Naive thymus-derived CD8-positive, alpha-beta T cell (primary cell): ENCODE measurements at places on chromosomes 16 and 17. TPM values are rescaled to one million over a fixed set of nuclear protein-coding genes. Genes with fewer than 3 reads are reported as not detected.
A peak's percentile ranks its signal among the peaks of the same experiment; 100 is the strongest.

DNA sequence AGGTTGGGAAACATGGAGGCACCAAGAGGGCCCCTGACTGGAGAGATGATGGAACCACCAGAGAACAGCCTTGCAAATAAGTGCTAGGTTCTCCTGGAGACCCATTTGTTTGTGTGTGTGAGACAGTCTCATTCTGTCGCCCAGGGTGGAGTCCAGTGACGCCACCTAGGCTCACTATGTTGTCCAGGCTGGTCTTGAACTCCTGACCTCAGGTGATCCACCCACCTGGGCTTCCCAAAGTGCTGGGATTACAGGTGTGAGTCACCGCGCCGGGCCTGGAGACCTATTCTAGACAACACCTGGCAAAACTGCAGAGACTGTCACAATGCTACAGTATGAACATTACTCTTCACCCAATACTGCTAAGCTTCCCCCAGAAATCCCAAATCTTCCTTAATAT, 1.5 kb downstream of the NPLOC4 start:
- DNase-seq: no peak

GRCh38 chr16:47511882-47512281, 50.8 kb downstream of the PHKB start:
- no peak for DNase-seq

GRCh38 chr16:16006650-16007049, 57.2 kb downstream of the ABCC1 start:
- DNase-seq: no peak

DNA sequence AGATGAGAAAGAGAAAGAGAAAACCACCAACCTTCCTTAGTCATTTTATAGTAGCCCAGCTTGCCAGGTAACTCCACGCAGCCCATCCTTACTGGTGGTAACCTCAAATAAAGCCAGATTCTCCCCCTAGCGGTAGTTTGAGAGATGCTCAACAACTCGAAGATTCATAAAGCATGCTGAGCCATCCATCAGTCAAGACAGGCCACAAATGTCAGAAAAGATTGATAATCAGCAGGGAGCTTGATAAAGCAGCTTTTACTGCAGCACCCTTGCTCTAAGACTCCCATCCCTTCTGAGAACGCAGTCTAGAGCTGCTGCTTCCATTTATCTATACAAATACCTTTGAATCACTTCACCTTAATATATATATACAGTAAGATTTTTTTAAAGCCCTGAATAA, 451.5 kb upstream of the HSBP1 start:
- no peak for DNase-seq

GRCh38 chr17:17420082-17420481, 56.7 kb upstream of the MED9 start:
- DNase-seq: no peak

DNA sequence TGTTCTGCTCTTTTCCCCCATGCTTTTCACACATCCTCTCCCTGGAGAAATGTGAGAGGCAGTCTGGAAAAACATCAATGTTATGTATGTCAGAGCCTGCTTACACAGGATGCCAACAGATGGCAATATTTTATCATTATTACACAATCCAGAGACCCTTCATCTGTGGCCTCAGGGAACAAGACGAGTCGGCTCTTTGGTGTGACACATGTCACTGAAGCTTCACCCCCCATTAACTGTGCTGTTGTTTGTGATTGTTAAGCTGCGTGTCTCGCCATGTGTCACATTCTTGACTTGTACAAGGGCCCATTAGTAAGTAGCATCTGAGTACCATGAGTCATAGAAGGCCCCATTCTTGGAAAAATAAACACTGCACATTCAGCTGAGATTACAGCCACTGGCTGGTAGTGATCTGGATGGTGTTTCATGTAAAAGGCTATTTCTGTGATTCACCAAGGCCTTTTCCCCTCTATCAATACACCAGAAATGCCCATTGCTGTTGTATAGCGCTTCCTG, 682.1 kb upstream of the SOX9 start:
- DNase-seq: no peak

DNA sequence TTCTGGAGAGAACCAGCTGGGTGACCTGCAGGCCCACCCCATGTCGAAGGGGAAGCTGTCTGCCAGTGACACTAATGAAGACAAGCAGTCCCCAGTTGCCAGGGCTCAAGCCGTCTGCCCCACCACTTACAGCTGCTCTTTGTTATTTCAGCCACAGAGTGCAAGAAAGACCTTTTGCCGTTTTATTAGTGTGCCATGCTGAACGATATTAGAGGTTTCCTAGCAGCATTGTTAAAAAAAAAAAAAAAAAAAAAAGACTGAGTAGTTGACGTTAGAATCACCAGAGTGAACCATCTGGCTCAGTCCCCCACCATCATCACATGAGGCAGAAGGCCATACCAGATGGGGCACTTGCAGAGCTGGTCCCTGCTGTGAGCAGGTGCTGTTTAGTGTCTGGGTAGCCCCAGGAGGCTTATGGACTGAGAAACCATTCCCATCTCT, 26.5 kb upstream of the SLC39A11 start:
- DNase-seq: no peak

GRCh38 chr16:31036691-31037090, 3.3 kb downstream of the STX4 start:
- no peak for DNase-seq

DNA sequence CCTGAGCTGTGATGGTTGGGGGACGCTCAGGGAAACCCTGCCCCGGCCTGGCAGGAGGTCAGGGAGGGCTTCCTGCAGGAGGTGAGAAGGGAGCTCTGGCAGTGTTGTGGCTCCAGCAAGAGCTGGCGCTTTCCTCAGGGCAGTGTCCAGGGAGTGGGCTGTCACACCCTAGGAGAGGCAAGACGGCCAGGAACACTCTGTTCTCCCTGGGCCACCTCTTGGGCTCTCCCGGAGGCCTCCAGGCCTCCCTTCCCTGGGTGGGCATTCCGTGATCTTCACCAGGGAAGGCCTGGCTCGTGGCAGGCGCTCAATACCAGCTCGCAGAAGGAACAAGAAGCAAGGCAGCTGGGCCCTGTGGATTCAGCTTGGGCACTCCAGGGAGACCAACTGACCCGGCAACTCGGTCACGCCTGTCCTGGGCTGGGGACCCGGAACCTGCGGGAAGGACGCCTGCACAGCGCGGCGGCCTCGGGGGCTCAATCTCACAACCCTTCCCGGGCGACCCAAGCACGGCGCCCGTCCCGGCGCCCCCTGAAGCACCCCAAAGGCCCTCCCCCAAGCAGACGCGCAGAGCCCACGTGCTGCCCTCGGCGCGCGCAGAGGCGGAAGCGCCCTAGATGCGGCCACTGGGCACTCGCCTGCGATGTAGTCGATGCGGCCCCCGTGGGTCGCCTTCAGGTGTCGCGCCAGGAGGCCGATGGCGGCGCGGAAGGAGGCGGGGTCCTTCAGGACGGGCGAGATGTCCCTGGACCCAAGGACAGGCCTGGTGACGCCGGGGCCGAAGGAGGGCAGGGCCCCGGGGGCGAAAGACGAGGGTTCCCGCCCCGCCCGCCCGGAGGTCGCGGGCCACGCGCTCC, 588 bp downstream of the APRT start:
- peak; percentile 56 for DNase-seq

DNA sequence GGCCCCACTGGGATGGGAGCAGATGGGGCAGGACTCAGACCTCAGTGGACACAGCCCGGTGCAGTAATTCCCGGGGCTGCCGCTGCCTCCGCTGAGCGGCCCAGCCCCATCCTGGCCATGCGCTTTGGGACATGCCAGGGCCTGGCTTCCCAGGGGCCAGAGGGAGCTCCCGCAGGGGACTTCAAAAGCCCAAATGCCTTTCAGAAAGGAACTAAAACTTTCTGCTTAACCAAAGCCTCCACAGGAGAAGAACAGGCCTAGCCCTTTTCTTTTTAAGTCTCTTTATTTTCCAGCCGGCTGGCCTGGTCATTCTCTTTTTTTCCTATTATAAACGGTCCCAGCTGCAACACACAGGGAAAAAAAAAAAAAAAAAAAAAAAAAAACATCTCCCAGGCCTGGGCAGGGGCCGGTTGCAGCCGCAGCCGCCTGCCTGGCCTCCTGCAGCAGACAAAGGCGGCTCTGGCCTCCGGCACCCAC, 10.7 kb upstream of the ZNF423 start:
- DNase-seq: no peak

GRCh38 chr16:83051451-83051850, 424.7 kb downstream of the CDH13 start:
- no peak for DNase-seq

GRCh38 chr17:19973156-19973555, 4.5 kb downstream of the AKAP10 start:
- no peak for DNase-seq

- DNase-seq: no peak
Measured at GRCh38 chr16:23072084-23072599, 77.1 kb downstream of the USP31 start.

DNA sequence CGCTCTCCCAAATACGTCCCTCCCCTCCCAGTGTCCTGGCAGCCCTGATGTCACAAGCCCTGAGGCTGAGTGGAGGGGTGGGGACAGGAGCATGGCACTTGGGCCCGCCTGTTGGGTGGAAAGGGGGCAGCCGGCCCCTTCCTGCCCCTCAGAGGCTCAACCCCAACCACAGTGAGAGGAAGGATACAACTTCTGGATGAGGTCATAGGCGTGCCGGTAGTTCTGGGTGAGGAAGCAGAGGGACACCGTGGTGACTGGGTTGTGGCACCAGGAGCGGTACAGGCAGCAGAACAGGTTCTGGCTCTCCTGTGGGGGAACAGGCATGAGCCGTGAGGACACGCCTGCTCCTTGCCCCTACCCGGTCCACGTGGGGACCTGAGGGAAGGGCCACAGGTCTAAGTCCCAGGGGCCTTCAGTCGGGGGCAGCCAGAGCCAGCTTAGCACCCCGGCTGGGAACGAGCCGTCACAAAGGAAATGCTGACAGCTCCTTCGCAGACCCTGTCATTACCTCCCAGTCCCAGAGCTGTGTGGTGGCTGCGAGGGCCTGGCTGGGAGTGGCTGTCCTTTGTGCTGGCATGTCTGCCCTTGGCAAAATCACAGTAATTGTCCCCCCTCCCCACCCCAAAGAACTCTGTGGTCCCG, 11.2 kb upstream of the MTSS2 start:
- no peak for DNase-seq

DNA sequence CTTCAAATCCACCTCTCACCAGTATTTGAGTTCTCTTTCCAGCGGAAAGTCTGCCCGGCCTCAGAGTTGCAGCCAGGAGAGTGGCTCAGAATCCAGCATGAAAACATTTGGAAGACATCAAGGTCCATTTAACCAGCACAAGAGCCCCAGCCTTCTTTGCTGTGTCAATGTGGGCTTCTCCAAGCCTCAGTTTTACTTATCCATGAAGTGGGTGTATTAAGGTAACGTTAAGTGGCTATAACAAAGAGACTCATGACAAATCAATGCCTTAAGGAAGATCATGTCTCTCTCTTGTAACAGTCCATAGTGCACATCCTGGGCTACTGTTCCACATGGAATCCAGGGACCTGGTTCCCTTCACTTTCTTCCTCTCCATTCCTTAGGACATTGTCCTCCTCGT, 959 bp upstream of the SPPL2C start:
- DNase-seq: no peak

- no peak for DNase-seq
Measured at GRCh38 chr16:26457882-26458281, 608.8 kb upstream of the C16orf82 start.

DNA sequence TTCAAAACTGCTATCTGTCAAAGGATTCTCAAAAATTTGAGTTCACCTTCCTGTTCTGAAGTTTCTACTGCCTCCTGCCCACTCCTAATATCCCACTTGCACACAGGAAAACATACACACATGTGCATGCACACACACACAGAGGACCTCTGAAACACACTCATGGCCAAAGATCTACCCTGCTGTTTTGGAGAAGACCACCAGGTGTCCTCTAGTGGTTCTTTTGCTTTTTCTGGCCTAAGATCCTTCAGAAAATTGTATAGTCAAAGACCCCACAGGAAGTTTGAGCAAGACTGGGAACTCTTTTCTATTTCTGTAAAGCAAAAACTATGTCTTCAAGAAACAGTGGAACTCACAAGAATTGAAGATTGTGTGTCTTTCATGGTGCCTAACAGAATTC, 90.2 kb downstream of the CDH8 start:
- no peak for DNase-seq

- no peak for DNase-seq
Measured at GRCh38 chr16:66660422-66661209, 35.9 kb downstream of the CMTM4 start.

GRCh38 chr16:65283181-65283651, 161.4 kb upstream of the CDH11 start:
- DNase-seq: no peak

DNA sequence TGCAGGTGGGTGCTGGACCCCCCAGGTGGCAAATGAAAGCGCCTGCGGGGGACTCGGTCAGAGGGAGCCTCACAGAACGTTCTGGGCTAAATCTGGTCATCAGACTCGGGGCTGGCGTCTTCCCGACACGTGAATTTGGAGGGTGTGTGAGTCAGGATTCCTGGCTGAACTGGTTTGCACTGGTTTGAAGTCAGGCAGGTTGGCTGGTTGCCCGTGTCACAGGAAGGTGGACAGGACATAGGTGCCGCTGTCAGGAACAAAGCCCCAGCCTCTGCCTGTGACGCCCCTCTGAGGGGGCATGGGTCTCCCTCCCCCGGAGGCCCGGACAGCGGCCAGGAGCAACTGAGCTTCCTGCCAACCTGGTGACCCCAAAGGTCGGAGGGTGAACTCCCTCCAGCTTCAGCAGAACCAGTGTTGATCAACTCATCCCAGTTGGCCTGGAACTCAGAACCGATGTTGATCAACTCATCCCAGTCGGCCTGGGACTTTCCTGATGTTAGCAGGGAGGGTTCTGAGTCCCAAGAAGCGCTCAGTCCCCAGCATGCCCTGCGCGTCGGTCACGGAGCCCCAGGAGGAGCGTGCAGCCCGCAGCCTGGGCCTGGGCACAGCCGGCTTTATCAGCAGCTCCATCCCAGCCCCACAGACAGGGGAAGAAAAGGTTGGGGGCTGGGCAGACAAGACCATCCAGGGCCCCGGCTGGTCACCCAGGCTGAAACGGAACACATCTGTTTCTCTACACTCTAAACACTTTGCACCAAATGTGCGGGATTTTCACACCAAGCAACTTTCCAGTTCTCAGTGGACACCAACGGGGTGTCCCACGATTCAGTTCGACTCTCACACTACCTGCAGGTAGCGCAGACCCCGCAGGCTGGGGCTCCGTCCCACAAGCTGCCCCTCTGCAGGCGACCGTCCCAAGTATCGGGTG, 14.4 kb upstream of the METRNL start:
- no peak for DNase-seq

DNA sequence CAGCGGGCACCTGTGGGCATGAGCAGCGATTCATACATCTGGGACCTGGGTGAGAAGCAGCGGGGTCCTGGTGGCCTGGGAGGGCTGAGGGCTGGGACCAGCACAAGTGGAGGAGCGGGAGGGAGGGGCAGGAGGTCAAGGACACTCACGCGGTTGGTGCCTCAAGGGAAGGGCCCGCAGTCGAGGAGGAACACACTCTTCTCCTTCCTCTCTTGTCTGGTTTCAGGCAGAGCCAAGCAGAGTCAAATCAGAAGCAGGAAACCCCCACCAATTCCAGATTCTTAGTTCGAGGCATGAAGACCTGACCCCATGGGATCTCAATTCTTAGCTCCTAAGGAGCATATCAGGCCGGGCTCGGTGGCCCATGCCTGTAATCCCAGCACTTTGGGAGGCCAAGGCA, 15.7 kb downstream of the DNAI2 start:
- no peak for DNase-seq

CCL4 gene
- total RNA-seq: 2.9 TPM

TEKT1 gene
- total RNA-seq: not detected
